Activated CD4-positive, CD25-positive, alpha-beta regulatory T cell (primary cell): ENCODE measurements at places on chromosomes 12 and 14.

DNA sequence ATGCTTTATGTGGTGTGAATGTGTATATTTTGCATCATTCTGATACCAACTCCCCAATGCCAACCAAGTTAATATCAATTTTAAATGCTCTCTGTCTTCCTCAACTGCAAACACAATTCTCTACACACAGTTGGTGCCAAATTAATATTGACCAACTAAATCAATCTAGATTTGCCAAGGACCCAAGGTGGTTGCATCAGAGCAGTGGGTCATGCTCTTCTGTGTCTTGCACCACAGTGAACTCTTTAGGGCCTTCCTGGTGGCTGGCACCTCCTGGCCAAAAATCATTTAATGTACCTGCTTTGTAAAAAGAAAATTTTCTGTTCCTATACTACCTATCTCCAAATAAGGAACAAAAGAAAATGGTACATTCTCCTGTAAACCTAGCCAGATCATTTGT lies 14.1 kb downstream of the COQ10A start:
- no peak for DNase-seq

DNA sequence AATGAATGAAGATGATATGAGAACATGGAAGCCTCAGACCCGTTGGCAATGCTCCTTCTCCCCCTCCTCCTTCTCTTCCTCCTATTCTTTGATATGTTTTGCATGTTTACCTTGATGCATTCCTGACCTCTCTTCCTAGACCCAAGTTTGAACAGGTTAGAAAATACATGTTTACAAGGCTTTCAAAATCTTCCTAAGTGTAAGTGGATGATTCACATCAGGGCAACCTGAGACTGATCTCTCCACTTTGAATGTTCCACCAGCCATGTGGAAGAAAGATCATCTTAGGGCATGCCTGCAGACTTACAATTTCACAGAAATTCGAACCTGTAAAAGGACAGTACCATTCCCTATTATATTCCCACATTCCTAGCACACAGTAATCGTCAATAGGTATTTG lies 18.0 kb upstream of the LDHB start:
- no peak for DNase-seq

DNA sequence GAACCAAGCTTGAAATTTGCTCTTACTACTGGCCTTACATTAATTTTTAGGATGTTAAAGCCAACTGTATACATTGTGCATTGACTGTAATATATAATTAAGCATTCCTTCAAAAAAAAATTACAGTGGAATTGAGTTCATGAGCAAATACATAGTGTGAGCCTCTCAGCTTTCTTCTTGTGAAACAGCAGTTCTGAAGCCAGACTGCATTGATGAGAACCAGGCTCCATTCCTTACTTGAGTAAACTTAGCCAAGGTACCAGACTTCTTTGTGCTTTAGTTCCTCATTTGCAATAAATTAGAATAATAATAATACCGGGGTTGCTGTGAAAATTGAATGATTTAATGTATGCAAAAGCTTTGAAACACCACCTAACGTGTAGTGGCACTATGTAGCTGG lies 169.5 kb downstream of the ANO4 start:
- no peak for DNase-seq

GRCh38 chr14:44653641-44654040 lies 146.6 kb upstream of the FSCB start:
- no peak for DNase-seq

DNA sequence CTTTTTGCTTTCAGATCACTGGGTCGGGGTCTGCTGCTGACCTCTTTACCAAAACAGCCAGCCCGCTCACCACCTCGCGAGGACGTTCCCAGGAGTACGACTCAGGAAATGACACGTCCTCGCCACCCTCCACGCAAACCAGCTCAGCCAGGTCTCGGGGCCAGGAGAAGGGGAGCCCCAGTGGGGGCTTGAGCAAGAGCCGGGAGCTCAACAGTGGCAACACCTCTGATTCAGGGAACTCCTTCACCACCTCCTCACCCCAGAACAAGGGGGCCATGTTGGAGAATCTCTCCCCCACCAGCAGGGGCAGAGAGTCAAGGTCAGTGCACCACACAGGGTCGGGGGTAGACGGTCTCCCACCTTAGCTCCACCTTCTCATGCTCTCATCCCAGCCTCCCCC lies 33.4 kb upstream of the HSPB8 start:
- DNase-seq: no peak

DNA sequence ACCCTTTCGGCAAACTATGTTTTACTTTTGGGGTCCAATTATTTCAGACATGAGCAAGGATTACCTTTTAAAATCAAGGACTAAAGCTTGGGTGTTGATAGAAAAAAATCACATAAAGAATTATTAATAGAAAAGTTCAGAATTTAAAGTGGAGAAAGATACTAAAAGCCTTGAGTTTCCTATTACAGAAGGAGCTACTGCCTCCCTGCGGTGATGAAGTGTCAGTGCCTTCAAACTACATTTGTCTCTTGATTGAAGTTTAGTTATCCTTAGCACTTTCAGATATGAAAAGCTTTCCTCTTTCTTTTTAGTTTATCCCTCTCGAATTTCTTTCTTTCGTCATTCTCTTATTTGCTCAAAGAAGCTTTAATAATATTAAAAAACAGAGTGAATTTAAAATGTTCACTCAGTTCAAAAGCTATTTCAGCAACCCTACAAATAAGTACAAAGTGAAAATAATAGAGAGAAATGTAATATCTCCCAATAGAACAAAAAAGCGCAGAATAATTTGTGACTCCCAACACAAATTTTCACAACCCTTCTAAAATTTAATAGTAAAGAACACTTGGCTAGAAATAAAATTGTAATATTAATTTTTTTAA lies 87.6 kb downstream of the SEC23A start:
- no peak for DNase-seq

GRCh38 chr14:74684434-74684833 lies 28.4 kb downstream of the AREL1 start:
- no peak for DNase-seq

GRCh38 chr14:76644855-76645518 lies 116.3 kb upstream of the VASH1 start:
- DNase-seq: no peak

- no peak for DNase-seq
These were observed 88.7 kb downstream of the PPP2R5E start for GRCh38 chr14:63454436-63454835.

DNA sequence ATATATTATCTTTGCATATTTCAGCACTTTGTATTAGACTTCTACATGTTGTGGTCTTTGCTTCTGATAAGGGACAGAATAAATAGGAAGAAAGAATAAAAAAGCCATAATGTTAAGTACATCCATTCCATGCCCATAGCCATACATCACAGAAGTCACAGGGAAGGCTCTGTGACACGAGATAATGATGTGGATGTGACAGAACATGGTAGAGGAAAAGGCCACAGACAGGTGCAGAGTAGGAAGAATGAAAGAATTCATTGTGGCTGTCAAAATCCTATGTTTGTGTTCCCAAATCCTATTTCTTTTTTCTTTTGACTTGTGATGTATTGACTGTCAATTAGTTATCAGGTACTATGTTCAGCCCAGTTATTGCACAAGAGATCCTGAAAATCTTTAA lies 38.4 kb downstream of the BICD1 start:
- no peak for DNase-seq

DNA sequence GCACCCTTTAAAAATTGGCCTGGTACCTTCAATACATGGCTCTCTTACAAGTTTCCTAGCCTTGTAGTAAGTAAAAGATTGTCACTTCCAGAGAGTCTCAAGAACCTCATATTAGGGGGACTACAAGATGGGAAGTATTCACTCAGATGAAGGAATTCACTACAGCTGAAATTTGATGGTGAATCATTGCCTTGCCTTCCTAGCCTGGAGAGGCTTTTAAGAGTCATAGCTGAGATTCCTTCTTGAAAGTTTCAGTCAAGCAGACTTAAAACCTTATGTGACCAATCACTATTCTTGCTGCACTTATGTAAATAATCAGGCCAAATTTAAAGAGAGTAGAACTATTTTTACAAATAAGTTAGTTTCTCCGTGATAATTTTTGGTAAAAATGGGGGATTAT lies 451.6 kb downstream of the TRHDE start:
- DNase-seq: no peak

- DNase-seq: no peak
These were observed 84.8 kb upstream of the KITLG start for GRCh38 chr12:88665071-88665470.

DNA sequence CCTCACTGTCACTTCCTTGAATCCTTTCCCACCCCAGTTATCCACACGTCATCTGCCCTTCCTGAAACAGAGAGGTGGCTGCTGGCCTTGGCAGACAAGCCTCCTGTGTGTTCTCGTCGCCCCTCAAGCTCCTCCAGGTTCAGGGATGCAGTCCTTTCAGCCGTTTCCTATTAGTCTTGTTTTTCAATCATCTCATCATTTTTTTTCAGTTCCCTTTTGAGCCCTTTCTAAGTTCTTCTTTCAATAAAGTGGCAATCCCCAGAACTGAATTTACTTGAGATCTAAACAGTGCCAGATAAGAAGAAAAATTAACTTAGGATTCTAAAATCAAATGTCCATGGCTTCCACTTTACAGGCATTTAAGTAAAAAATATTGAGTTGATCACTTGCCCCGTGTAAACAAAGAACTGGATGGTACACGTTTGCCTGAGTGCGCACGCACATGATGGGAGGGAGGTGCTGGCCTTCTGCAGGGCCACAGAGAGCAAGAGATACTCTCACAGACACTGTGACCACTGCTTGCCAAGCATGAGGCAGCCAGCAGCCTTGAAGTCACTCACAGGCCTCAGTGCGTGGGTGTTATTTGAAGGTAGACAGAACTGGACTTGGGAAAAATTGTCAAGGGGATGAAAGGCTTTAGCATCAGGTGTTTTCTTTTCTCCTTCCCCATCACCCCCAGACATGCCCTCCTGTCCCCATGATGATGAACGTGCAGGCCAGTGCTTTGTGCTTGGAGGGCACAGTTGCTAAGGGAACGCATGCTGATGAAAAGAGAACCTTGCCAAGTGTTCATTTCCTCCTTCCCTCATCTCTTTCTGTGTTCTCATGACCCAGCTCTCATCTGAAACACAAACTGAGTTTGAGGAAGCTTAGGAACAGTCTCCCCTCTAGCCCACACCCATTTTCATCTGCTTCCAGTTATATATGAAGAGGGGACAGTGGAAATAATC lies 408.3 kb downstream of the EGLN3 start:
- no peak for DNase-seq
